ENCODE measurements at places on chromosomes 4 and X.

- peak; percentile 97 for DNase-seq
Observed at GRCh38 chrX:39755143-39756032, 342.4 kb downstream of the BCOR start.

DNA sequence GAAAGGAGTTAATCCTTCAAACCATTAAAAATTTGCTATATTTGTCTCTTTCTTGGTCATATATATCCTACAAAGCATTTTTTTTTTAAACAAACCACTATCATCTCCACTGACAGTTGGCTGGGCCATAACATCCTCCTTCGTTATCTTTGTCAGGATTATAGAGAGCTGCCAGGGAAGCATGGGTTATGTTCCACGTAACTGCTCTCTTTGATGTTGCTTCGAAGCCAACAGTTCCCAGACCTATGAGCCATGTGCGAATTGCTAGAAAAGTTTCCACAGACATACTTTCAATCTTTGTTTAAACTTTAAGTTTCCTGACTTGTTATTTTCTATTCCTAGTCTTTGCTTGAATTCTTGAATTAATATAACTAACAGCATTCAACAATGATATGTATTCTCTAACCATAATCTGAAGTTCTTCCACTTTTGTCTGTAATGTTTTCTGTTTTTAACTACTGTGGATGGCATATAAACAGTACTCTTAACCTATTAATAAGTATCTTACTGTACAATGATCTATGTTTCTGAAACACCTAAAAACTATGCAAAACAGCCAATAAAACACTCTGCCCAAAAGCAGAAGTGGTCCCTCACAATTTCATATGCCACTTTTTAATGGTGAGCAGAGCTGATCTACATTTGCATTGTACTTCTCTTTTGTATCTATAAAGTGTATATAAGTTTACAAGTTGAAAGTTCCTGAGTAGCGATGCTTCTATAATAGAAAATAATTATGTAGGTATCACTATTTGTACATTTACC, 37.9 kb downstream of the EREG start:
- no peak for DNase-seq

GRCh38 chr4:8215001-8215427, 15.9 kb downstream of the SH3TC1 start:
- peak; percentile 59 for DNase-seq

- DNase-seq: peak; percentile 46
Observed at GRCh38 chr4:76699751-76700310, 198.1 kb downstream of the SOWAHB start.

- no peak for DNase-seq
Observed at GRCh38 chrX:88284844-88285243, 462.2 kb upstream of the CPXCR1 start.

- peak; percentile 90 for DNase-seq
Observed at GRCh38 chr4:150501009-150501727, 80.8 kb upstream of the MAB21L2 start.

DNA sequence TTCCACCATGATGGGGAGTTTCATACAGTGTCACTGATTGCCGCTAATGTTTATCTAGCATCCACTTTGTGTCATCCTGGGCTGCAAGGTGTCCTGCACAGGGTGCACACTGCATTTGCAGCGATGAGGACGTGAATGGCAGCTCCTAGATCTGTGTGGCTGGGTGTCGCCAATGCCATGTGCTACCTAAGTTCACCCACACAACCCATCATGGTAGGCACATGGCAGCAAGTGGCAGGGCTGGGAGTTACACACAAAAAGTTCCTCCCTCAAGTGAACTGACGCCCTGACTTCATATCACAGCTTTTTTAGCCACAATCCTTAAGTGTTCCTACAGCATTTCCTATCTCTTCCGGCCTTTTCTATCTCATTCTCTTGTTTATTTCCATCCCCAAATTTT, 45.9 kb upstream of the SPRY1 start:
- no peak for DNase-seq

GRCh38 chrX:153688911-153689590, 1.3 kb downstream of the SLC6A8 start:
- no peak for DNase-seq

DNA sequence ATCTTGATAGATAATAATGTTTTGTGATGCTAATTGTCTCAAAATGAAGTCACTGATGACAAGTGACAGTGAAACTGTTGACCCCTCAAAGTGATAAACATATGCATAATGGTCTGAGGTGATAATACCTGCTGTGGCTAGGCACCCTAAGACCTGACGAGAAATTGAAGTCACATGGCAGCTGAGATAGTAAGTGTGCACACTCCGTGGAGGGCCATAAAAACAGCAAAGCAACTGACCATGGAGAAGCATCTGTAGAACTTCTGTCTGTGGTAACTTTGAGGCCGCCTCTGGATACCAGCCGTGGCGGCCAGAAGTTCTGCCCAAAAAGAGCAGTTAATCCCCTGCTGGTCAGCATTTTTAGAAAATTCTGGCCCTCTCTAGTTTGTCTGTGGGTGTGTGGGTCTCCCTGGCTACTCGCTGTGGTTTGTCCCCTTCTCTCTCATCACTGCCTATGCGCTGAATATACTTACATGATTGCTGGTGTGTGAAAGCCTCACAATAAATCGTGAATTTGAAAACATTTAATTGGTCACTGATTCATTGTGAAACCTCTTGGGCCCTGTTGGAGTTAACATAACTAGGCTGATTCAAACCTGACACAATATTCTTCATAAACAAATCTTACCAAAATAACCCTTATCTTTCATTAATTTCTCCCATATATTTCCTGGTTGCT, 50.6 kb downstream of the CCDC149 start:
- no peak for DNase-seq

DNA sequence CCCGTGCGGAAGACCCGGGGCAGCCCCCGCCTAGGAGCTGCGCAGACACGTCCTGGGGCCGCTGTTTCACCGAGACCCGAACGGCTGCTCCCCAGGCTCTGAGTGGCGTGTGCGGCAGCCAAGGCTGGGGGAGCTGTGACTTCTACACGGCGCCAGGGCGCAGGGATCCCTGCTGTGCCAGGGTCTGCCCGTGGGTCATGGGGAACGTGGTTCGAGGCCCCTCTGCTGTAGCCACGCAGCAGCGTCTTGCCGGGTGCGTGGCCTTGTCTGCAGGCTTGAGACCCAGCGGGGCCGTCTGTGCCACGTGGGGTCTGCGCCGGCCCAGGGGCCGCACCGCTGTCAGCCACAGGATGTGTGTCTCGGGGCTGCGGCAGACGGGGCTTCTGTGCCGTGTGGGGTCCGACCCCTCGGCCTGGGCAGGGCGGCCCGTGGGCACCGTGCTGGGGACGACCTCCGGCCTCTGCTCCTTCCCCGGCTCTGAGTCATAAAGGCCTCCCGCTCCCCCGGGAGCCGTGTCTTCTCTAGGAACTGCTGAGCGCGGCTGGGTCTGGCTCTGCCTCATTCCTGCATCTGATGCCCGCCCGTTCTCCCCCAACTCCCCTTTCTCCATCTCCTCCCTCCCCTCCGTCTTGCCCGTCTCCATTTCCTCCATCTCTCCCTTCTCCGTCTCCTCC, 12.7 kb upstream of the GTPBP6 start:
- DNase-seq: peak; percentile 69

DNA sequence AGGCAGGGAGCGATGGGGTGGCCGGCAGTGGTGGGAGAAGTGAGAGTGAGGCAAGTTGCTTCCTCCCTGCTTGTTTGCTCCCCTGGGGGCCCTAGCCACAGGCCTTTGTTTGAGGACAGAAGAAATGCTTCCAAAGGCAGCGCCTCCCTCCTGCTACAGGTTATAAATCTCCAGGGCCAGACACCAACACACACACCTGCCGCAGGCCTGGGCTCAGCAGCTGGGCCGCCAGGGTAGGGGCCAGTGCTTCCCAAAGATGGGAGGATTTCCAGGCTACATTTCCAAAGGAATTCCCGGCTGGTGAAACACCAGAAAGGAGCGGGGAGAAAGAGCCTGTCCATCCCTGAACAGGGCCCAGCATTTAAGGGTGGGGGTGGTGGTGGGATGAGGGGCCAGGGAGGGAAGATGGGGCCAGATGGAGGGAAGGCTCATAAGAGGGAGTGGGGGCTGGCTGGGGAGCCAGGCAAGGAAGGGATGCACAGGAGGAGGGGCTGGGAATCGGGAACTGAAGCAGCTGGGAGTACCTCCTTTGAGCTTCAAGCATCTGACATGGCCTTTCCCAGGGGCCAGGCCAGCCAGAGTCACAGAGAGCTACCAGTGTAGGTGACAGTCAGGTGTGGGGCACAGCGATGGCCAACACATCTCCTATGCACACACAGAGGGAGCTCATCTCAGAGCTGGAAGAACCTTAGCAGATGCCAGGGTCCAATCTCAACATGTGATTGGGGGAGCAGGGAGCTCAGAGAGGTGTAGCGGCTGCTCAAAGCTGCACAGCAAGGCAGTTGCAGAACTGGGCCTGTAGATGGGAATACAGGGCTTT, 143.9 kb downstream of the PJA1 start:
- no peak for DNase-seq

DNA sequence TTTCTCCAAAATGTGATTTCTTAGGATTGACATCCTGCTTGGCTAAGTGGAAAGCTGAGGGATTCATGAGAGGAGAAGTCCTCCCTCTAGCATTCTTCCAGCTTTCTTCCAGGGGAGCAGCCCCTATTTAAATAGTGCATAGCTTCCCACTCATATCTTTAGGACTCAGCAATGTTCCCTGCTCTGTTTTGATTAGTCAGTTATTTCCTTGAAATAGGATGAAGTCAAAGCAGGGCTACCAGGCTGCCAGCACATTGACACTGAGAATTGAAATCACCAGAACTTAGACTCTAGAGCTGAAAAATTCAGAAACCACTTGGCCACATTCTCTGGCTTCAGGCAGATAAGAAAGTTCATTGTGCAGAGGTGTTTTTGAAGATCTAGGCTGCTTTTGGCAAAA, 74.7 kb upstream of the SMAD1 start:
- DNase-seq: no peak

GRCh38 chr4:156957556-156957955, 14.0 kb downstream of the PDGFC start:
- no peak for DNase-seq

GRCh38 chr4:93065790-93066189, 762.0 kb downstream of the GRID2 start:
- DNase-seq: no peak

- no peak for DNase-seq
Observed at GRCh38 chrX:2583194-2584162, 82.7 kb upstream of the DHRSX start.

GRCh38 chrX:30283456-30284200, 25.6 kb downstream of the NR0B1 start:
- peak; percentile 89 for DNase-seq

GRCh38 chr4:2459589-2460349, 9.1 kb upstream of the RNF4 start:
- DNase-seq: no peak

DNA sequence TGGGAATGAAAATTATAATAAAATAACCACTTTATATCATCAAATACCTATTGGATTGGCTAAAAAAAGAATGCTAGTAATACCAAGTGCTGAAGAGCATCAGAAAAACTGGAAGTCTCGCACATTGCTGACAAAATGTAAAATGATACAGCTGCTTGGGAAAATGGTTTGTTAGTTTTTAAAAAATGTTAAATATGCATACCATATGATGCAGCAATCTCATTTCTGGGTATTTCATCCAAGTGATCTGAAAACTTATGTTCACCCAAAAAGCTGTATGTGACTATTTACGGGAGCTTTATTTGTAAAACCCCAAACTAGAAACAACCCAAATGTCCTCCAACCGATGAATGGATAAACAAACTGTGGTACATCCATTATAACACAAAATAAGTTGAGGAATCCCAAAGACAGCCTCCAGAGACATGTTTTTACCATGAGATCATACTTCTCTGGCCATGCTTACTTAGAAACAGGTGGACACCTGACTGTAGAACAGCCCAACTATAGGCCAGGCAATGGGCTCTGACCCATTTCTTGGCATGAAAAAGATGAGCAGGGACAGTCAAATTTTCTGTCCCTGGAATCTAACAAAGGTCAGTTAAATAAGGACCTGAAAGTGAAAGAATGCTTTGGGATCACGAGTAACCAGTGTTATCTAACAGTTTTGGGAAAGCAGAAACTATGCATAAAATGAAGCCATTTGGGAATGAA, 47.5 kb upstream of the FAM120C start:
- DNase-seq: peak; percentile 19
